Activated CD8-positive, alpha-beta memory T cell treated with anti-CD3 and anti-CD28 coated beads, Interleukin-2, amount 10 ng/mL, durations not matched to agents 7 days and 5 days (primary cell): ENCODE measurements at places on chromosomes 5 and 9.

DNA sequence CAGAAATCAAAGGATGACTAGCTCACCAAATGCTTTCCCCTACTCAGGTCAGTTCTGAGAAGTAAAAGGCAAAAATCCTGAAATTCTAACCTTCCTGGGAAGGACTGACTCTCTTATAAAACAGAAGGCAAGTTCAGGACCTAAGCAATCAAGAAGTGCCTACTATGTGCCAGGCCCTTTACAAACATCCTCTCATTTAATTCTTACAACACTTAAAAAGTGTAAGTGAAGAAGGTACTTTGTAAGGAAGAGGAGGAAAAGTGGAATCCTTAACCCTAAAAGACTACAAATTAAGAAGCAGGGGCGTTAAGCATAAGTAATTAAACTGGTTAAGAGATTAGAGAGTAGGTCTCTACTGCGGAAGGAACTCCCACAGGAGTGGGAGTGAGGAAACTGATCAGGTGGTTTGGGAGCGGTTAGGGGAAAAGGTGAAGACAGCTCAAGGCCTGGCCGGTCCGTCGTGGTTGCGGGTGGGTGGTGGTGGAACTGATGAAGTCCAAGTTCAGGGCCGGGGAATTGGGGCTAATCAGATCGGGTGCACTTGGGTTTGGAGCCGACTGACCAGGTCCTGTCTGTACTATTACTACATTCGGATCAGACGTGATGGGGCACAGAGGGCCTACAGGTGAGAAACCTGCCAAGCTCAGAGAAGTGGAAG lies 839 bp downstream of the MED27 start:
- DNase-seq = peak; percentile 43

DNA sequence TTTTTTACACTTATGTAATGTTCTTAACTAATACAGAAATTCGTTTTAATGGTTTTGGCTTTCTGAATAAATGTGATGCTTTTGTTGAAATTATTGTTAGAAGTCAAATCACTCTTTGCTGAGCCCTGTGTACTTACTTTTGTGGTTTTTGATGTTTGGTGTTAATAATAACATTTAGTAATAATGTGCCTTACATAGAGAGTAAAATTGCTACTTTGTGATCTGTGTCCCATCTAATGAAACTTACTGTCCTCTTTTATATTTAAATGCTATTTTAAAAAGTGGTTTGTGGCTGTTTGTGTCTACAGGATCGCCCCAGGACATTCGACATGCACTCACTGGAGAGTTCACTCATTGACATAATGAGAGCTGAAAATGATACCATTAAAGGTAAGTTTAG lies 22.1 kb downstream of the CPEB4 start:
- DNase-seq = no peak

DNA sequence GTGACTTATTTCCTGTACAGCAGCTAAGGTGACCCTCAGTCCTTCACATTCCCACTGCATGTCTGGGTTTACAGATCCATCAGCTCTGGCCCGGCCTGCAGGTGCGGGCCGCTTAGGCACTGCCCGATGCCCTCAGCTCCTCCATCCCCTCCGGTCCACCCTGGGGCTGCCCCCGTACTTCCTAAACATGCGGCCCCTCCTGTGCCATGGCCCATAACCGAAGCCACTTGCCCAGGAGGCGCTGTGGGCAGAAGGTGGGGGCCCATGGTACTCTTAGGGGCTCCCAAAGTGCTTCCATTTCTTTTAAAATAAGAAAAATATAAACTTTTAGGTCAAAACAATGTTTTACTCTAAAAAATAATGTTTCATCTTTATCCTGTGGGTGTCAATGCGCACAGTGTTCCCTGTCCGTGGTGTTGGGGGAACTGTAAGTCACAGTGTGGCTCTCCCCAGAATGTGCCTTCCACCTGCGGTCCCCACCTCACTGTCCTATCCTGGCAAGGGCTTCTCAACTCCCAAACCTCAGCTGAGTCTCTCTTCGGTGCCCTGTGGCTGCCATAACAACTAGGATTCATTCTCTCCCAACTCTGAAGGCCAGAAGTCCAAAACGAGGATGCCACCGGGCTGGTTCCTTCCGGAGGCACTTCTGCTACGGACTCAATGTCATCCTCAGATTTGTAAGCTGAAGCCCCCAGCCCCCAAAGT lies 132.7 kb upstream of the LPCAT1 start:
- DNase-seq = peak; percentile 39

- no peak for DNase-seq
Measured at GRCh38 chr5:116355819-116356601, 218.6 kb downstream of the SEMA6A start.

DNA sequence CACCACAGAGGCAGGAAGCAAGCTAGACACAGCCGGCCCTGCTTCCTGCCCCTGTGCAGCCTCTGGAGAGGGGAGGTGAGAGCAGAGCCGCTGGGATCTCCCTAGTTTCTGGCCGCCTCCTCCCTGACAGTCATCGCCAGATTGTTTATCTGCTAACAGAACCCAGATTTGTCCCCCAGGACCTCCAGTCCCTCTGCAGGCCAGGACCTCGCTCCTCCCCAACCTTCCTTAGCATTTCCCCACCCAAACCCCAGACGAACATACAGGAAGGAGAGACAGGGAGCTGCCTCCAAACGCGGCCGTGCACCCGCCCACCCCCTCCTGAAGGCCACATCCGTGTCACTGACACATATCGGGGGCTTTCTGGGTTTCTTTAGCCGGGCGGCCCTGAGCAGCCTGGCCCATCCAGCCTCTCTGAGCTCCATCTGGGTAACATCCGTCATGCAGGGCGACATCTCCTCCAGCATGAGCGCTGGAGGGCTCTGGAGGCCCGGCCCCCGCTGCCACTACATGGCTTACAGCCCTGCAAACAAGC lies 47.5 kb downstream of the DBH start:
- DNase-seq = peak; percentile 90

DNA sequence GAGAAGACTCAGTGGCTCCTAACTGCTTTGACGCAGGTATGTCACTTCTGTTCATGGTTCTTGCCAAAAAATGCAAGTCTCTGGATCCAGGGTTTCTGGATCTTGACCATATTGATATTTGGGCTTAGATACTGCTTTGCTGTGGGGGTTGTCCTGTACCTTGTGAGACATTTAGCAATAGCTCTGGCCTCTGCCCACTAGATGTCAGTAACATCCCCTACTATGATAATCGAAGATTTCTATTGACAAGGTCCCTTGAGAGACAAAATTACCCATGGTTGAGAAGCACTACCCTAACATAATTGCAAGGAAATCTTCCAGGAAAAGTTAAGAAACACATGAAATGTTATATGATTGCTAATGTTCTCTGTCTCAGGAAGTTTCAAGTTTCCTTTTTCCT lies 285.4 kb downstream of the TMEM232 start:
- no peak for DNase-seq

DNA sequence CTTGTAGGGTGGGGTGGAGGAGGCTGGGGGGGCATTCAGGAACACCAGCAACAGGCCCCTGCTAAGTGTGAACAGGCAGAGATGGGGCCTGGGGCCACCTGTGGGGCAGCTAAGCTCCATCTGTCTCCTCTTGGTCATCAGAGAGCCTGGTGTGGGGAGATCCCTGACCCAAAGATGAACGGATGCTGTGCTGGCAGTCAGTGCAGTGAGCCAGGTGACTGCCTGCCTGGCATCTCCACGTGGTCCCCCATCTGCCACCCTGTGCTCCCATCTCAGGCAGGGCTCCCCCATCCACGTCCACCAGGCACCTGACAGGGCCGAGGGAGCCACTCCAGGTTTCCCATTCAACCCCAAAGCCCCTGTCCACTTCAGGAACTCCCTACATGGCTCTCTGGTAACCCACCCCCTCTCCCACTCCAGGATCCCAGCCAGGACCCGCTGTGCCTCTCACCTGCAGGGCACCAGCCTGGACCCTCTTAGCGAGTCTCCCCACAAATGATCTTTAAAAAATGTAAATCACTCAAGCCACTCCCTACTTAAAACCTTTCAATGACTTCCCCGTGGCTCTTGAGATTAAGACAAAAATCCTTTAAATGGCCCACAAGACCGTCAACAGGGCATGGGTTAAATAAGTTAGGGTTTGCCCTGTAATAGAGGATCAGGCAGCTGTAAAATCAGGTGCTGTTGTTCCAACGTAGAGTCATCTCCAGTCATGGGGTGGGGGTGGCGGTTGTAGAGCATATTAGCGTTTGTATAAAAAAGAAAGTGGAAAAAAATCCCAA lies 60.8 kb downstream of the LMX1B start:
- no peak for DNase-seq

GRCh38 chr9:35940458-35941407 lies 17.2 kb downstream of the OR2S2 start:
- no peak for DNase-seq

DNA sequence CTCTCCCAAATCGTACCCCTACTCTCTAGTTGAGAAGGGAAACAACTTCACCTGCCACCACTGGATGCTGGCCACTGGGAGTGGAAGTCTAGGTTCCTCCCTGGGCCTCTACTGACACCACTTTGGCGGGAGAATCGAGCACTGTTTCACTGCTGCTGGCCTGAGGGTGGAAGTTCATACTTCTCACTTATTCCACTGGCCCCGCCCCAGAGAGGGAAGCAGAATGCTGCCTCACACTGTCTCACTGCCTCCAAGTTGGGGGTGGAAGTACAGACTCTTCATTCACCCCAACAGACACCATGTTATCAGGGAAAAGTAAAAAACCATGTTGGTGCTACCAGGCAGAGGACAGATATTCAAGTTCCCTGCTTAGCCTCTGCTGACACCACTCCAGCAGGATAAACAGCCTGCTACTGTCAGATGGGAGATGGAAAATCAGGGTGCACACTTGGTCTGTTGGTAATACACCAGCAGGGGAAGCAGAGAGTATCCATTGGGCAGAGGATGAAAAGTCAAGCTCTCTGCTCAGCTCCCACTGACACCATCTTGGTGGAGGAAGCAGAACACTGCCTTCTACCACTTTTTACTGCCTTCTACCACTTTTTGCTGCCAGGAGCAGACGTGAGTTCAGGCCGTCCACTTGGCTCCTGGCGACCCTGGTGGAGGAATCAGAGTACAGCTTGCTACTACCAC lies 159.4 kb downstream of the SIL1 start:
- no peak for DNase-seq

DNA sequence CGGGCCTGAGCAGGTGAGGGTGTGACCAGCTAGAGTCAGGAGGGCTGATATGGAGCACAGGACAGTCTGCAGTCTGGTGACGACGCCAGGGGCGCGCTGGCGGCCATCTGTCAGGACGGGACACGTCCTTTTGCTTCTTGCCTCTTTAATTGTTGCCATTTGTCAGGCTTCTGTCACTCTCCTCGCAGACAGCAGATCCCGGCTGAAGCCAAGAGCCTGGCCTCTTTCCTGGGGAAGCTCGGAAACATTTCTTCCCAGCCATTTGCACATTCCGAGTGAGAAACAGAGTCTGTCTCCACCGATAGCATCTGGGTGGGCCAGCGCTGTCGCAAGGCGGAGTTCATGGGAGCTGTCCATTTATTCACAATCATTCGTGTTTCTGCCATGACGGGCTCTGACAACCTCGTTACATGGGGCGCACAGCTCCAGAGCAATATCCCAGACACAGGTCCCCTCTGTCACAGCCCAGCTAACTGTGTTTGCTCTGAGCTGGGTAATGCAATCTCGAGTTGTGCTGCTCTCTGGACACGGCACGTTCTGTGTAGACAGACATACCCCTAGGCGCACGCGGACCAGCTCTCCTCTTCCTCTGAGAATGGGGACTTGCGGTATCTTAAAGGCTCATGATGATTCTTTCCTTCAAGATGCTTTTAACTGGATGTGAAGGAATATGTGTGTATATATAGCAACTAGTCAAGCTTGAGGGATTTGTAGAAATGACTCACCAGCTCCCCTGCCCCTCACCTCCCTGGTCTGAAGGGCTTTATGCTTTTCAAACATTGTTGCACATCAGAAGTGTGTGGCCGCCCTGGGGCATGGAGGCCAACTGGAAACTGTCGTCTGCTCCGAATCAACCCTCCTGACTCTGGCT lies 105.3 kb upstream of the FCN2 start:
- DNase-seq = no peak

GRCh38 chr5:128574041-128574440 lies 36.0 kb upstream of the FBN2 start:
- no peak for DNase-seq

DNA sequence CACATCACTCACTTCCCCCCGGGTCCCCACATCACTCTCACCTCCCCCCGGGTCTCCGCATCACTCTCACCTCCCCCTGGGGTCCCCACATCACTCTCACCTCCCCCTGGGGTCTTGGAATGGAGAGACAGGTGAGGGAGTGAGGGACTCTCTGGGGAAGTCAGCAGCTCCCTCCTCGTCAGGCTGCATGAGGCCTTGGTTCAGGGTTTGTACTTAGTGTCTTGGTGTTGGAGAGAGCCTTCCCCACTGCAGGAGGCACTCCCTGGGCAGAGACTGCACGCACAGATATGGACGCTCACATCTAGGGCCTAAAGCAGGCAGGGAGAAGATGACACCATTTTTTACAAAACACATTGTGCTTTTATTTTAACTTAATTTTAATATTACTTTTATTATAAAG lies 56.5 kb upstream of the IRX4 start:
- DNase-seq = no peak

GRCh38 chr9:89377411-89377810 lies 59.1 kb downstream of the SECISBP2 start:
- DNase-seq = no peak

- peak; percentile 96 for DNase-seq
Measured at GRCh38 chr5:132473019-132473531, 17.5 kb downstream of the IRF1 start.

DNA sequence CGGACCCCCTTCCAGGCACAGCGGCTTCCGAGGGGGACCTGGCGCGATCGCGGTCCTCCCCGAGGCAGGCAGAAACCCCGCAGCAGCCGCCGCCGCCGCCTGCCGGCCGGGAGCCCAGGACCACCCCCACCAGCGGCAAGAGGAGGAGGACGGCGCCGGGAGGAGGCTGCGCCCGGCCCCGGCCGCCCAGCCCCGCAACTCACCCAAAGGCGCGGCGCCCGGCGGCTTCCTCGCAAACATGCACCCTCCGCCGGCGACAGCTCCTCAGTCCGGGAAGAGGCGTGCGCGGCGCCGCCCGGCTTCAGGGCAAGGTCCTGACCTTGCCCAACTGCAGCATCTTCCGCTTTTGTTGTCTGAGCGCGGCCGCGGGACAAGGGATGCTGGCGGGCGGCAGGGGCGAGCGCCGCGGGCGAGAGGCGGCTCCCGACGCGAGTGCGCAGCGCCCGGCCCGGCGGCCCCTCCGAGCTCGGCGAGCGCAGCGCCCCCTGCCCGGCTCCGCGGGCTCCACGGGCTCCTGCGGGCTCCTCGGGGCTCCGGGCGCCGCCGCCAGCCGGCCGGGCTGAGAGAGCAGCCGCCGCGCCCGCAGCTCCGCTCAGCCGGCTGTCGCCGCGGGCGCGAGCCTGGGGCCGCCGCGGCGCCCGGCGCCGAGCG lies 507 bp downstream of the CTNND2 start:
- no peak for DNase-seq

GRCh38 chr5:68544648-68545552 lies 329.3 kb downstream of the PIK3R1 start:
- no peak for DNase-seq
